ACHN (cell line): ENCODE measurements at places on chromosomes 2 and 18.

- no peak for DNase-seq
Measured at GRCh38 chr2:145931781-145932395, 1412.0 kb upstream of the ZEB2 start.

DNA sequence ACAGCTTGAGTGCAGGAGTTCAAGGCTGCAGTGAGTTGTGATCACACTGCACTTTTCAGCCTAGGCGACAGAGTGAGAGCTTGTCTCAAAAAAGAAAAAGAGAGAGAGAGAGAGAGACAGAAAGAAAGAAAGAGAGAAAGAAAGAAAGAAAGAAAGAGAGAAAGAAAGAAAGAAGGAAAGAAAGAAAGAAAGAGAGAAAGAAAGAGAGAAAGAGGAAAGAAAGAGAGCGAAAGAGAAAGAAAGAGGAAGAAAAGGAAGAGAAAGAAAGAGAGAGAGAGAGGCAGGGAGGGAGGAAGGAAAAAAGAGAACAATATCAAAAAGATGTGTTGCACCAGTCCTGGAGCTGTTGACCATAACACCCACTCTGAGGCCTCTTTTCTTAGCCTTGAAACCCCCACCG lies 89.8 kb upstream of the MBOAT2 start:
- no peak for DNase-seq

- no peak for DNase-seq
Measured at GRCh38 chr2:134348239-134348638, 94.4 kb downstream of the MGAT5 start.

- no peak for DNase-seq
Measured at GRCh38 chr2:215899141-215900074, 113.9 kb downstream of the MREG start.

DNA sequence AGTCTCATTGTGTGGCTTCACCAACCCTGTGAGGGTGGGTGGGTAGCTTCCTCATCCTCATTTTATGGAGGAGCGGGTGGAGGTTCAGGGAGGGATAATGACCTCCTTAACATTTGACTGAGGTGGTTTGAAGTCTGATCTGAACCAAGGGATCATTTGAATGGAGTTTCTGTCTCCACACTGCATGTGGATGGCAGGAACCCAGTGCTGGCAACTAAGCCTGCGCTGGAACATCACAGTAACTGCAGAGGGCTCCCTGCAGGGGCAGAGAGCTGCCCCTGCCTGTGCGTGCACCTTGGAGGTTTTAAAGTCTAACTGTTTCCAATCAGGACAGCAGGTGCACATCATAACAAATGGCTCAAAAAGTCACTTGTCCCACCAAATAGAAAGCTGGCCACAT lies 3.3 kb downstream of the AGAP1 start:
- DNase-seq: no peak

GRCh38 chr2:28746429-28747111 lies 5.1 kb upstream of the PPP1CB start:
- no peak for DNase-seq

DNA sequence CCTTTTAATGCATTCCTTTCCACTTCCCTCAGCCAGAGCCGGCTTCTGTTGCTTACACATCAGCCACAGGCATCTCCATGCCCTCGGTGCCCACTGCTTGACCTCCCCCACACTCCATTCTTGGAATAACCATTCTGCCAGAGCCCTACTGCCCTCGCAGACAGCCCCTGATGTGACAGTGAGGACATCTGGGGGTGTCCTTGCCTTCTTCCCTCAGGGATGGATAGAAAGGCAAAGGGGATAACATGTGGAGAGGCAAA lies 6.4 kb upstream of the NPPC start:
- DNase-seq: no peak

- no peak for DNase-seq
Measured at GRCh38 chr2:128566671-128567070, 248.0 kb upstream of the HS6ST1 start.

GRCh38 chr2:132668987-132669907 lies 758 bp downstream of the LYPD1 start:
- peak; percentile 52 for DNase-seq

GRCh38 chr2:33746208-33746800 lies 147.2 kb upstream of the FAM98A start:
- no peak for DNase-seq

- no peak for DNase-seq
Measured at GRCh38 chr2:207231967-207232366, 66.2 kb upstream of the KLF7 start.

DNA sequence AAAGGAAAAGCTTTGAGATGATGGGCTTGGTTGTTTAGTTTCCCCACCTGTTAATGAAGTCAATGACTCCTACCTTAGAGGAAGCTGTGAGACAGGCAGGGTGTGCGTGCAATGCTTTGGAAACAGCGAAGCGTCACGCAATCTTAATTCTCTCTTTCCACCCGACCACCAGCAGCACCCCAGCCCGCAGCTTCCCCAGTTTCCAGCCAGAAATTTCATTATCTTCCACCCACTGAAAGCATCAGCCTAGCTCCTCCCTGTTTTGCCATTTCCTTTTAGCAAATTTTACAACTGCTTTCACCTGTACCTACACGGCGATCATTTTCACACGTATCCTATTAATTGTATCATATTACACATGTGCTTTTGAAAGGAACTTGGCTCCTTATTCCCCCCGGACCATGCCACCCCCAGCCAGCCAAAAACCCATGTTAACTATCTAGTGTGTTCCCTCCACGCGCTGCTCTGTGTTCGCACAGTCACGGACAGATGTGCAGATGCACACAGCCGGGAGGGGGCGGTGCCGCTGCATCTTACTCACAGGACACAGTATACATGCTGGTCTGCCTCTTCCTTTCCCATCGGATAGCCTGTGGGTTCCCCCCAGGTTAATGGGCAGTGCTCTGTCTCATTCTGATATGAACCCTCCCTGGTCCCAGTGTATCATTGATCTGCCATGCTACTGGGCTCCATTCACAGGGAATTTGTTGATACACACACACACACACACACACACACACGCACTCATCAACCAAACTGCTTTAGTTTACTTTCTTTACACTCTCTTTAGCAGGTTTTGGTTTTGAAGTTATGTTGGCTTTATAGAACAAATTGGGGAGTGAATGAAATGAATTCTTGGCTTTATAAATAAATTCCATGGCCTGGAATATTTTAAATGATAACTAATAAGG lies 22.4 kb downstream of the CYP27C1 start:
- peak; percentile 57 for DNase-seq

GRCh38 chr2:228369400-228370031 lies 188.0 kb upstream of the SPHKAP start:
- no peak for DNase-seq

GRCh38 chr2:240632306-240632721 lies 7.0 kb downstream of the GPR35 start:
- DNase-seq: no peak

DNA sequence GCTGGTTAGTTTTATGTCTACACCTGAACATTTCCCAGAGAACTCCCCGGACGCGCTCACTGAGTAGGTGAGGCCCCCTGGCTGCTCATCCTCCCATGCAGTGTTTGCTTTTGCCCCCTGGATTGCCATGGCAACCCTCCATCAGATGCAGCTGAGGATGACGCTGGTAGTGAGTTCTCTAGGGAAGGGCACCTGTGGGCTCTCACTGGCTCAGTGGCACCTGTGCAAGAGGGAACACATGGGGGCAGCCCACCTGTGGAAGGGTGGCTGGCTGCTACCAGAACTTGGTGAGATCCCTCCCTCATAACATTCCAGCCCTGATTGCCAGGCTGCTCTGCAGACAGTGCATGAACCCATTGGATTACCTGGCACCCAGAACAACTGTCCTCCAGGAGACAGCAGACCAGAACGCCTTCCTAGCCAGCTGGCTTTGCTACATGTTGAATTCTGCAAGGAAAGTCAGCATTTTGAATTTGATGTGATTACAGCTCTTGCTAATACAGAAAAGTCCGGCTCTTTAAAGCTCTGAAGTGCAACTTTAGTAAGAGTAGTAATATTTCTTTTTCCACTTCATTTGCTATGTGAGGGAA lies 21.7 kb downstream of the COA5 start:
- no peak for DNase-seq

- no peak for DNase-seq
Measured at GRCh38 chr2:165162466-165162865, 41.4 kb downstream of the SCN3A start.

DNA sequence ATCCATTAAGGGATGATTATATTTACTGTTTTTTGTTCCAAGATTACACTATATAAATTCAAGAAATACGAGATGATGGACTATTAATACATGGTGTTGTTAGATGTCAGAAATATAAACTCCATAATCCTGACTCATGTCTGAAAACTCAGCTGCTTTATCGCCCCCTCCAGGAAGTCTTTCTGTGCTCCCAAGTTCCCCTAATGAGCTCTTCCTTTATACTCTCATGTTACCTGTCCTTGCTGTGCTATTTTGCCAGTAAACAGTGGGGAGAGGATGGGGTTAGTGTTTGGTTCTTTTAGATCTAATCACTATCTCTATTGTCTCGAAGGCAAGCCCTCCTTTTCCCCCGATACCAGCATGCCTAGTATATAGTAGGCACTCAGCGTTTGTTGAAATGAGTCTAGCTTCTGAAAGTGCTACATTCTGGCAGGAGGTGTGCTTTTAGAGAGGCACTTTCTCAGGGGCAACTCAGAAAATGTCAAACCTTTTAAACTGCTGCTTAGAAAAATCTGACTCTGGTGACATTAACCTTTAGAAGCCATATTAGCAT lies 21.4 kb upstream of the BARD1 start:
- peak; percentile 33 for DNase-seq

- DNase-seq: no peak
Measured at GRCh38 chr18:42041793-42042192, 86.8 kb downstream of the PIK3C3 start.

DNA sequence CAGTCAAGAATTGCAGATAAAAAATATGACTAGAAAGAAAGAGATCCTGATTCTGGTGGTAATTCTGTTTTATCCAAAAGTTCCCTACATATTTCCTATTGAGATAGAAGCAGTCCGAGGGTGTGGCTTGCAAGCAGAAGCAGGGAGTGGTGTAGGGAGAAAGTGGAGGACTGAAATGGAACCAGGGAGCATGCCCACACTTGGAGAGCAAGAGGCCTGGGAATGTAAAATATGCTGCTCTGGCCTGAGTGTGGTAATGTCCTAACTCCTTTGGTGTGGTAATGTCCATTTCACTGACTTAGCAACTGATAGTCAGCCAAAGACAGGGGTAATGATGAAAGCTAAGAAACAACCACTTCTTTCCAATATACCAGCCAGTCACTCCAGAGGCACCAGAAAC lies 30.1 kb upstream of the FMNL2 start:
- no peak for DNase-seq

DNA sequence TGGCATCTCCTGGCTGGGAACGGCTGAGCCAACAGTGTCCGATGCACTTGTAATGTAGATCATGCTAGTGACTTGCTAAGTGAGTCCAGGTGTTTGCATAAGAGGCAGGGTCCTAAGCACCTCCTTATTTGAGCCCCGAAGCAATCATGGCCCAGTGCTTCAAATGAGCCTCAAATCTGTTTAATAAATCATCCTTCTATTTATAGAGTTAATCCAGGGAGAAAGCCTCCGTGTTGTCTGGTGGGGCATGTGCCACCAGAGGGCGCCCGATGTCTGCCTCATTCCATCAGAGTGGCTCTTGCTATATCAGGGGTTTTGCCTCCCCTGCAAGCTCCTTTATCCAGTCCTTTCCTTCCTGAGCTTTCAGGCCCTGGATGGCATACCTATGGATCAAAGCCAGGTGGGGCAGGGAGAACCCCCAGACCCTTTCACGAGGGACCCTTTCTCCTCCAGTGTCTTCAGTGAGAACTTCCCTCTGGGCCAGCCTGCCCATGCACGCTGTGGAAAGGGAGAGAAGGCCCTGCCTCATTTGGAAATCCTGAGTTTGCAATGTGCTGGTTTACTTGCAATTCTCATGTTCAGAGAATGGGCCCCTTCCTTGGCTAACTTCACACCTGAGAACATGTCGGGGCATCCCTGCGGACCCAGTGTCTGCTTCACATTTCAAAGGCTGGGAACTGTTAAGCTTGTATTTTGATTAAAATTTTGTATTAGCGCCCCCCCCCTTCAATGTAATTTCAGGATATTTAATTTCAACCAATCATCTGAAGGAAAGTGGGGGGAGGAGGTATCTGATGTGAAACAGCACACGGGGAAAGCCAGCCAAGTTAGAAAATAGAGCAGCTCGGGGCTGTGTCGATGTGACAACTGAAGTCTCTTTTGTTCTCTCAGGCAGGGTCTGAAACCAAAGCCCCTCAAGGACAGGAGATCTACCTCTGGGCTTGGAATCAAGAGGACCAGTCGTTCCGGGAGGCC lies 39.7 kb downstream of the RDH14 start:
- DNase-seq: peak; percentile 65

DNA sequence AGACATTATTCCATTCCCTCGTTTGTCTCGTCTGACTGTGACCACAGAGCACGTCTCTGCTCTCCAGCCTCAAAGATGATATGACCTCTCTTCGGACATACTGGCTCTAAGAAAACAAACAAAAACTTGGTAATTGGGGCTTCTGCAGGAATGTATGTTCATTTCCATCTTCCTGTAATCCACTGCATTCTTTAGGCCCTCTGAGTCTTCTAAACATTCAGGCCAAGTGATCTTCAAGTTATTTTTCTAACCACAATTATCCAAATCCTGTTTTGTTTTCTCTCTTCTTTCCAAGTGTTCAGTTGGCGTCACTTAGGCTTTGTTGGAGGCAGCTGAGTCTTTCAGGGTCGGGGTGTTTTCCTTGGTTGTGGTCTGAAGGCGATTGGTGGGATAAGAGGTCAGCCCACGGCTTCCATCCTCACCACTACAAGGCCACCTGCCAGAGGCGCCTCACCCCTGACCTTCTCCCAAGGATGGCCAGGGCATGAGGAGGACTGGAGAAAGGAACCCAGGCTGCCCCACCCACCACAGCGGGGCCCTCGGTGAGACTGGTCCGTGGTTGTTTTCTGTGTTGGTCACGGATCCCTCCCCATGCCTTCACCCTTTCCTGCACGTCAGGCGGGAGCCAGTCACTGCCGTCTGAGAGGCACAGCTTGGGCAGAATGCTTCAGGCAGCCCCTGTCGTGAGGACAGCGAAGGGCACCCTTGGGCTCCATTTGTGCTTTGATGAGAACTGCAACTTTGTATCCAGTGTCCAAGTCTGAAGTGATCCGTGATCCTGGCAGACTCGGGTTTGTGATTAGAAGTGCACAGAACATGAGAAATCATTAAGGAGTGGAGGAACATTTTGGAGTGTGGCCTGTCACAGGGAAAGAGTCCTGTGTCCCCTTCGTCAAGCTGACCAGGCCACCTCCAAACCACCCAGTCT lies 88.6 kb upstream of the FHL2 start:
- no peak for DNase-seq

GRCh38 chr2:237200462-237200861 lies 114.8 kb downstream of the COPS8 start:
- DNase-seq: no peak

GRCh38 chr18:73884868-73885267 lies 262.8 kb downstream of the FBXO15 start:
- no peak for DNase-seq

DNA sequence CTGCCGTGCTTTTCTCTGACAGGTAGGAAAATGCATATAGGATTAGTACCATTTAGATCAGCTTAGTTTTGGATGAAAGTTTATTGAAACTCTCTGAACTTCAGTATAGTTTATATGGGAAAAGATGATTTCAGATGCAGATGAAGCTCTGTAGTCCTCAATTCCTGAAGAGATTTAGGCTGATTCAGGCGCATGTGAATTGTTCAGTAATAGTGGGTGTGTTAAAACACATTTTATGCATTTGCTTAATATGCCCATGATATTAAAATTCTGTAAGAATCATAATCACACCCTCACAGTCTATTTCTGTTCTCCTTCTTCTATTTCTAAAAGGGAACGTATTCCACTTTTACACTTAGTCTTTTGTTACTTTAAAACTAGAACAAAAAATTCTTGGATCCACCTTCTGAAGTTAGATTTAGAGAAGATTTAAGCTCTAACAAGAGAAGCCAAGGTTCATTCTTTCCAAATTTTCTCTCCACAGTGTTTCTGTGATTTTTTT lies 44.5 kb upstream of the FAM237A start:
- no peak for DNase-seq
